Urinary bladder (tissue), 4 donors: ENCODE measurements at places on chromosomes 3 and 15.
A peak's percentile ranks its signal among the peaks of the same experiment; 100 is the strongest.

DNA sequence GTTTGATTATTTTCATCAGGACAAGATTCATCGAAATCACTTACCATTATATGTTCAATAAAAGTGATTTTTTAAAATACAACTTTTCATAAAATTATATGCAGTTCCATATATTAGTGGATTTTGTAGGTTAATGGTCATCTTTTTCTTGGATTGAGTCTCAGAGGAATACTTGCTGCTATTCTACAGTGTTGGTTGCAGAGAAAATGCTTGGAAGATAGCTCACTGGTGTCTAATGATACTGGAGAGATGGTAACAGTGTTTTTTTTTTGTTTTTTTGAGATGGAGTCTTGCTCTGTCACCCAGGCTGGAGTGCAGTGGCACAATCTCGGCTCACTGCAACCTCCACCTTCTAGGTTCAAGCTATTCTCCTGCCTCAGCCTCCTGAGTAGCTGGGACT, 143.3 kb downstream of the TCF12 start:
- no peak for DNase-seq

GRCh38 chr3:9222956-9223639, 26.3 kb downstream of the SRGAP3 start:
- no peak for DNase-seq

- no peak for DNase-seq
Observed at GRCh38 chr3:31220431-31220830, 312.3 kb upstream of the STT3B start.

GRCh38 chr3:185316740-185317412, 46.1 kb upstream of the MAP3K13 start:
- DNase-seq = no peak

DNA sequence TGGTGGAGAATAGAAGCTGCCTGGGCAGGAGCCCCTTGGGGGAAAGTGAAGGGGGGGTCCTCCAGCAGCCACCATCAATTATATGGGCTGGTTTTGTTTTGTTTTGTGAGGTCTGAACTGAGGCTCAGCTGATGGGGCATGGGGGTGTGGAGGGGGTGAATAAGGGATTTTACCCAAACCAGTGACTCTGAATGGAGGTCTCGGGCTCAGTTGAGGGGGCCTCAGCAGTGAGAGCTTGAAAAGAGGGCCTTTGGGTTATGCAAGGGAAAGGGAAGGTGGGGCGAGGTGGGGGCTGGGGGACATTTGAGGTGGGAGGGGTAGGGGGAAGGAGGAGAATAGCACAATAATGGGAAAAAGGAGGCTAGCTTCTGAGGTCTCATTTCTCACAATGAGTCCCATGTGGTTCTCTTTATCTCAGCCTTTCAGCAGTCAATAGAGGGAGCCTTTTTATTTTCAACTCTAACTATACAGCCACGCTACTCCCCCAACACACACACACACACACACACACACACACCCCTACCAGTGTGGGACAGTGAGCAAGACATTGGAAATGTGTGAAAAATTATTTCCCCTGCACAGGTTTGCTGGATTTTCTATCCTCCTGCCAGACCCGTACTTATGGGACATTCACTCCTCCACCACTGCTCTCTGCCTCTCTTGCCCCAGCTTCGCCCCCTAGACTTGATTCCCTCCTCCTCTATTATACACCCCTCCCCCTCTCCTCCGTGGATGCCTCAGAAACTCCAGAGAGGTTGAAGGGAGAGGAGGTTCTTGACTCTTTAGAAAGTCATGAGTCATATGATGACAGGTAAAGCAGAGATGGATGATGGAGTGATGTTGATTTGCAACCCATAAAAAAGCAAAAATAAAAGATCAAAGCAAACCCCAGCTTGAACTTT, 96.0 kb downstream of the GTPBP8 start:
- DNase-seq = no peak

GRCh38 chr3:108554913-108555571, 34.2 kb downstream of the CIP2A start:
- DNase-seq = no peak

- no peak for DNase-seq
Observed at GRCh38 chr3:113495035-113495434, 19.9 kb downstream of the SPICE1 start.

GRCh38 chr3:150956376-150956775, 16.2 kb downstream of the CLRN1 start:
- no peak for DNase-seq

DNA sequence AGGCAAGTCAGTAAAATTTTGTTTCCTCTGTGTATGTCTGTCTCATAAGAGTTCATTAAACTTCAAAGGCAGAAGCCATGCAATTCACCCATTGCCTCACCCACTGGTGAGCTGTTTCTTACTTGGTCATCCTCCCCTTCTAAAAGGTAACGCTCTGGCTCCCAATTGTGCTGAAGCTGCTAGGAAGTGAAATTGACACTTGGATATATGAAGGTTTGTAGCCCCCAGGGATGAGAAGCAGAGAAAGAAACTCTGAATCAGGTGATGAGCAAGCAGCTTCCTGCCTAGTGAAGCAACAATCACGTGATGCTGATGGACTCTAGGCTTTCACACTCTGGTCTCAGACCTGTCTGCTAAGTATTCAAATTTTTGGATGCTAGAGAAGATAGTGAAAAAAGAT, 70.7 kb downstream of the CD200R1L start:
- no peak for DNase-seq

GRCh38 chr15:52137432-52138357, 25.1 kb upstream of the BCL2L10 start:
- DNase-seq = no peak

DNA sequence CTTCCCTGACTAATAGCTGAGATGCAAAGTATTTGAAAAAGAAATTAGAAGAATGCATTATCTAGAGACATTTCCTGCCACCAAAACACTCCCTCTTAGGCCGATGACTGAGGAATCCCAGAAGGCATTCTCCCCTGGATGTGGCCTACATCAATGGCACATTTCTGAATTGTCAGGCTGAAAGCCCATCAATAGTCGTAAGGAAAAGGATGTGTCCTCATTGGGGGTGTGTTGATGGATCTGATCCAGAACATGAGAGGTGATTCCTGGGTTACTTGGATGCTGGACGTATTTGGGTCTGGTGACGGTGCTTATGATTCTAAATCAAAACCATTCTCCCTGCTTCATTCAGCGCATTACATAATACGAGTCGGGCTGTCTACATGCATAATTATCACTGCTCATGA, 216.9 kb upstream of the CDIN1 start:
- no peak for DNase-seq

DNA sequence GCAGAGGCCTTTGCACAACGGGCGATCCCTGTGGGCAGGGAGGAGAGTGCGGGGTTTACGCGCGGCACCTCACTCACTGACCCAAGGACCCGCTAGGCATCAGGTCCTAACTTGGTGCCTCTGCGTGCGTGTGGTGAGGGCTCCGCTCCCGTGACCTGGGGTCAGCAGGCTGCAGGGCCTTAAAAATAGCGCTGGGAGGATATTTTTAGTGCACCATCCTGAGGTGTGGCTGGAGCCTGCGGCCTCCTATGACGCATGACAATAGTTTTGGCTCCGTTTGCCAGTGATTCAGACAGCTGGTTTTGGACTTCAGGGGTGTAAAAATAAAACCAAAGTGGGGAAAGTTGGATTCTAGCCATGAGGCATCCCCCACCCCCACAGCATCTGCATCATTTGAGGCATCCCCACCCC, 139.0 kb downstream of the FAM43A start:
- DNase-seq = no peak

DNA sequence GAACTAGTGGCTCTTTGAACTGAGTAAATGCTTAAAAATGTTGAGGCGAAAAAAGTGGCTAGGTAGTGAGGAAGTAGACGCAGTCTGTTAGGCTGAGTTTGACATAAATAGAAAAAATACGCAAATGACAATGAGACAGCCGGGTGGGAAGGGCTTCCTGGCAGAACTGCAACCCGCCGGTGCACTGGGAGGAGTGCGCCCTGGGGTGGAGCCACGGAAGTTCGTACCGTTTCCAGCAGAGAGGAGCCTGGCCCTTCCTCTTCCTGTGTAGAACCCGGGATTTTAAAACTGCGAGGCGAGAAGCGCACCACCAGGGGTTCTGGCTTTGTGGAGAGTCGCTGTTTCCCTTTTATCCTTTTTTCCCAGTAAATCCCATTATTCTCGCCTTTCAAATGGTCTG, 602.6 kb downstream of the PYDC2 start:
- no peak for DNase-seq

- no peak for DNase-seq
Observed at GRCh38 chr15:27722102-27722501, 377.0 kb downstream of the OCA2 start.

DNA sequence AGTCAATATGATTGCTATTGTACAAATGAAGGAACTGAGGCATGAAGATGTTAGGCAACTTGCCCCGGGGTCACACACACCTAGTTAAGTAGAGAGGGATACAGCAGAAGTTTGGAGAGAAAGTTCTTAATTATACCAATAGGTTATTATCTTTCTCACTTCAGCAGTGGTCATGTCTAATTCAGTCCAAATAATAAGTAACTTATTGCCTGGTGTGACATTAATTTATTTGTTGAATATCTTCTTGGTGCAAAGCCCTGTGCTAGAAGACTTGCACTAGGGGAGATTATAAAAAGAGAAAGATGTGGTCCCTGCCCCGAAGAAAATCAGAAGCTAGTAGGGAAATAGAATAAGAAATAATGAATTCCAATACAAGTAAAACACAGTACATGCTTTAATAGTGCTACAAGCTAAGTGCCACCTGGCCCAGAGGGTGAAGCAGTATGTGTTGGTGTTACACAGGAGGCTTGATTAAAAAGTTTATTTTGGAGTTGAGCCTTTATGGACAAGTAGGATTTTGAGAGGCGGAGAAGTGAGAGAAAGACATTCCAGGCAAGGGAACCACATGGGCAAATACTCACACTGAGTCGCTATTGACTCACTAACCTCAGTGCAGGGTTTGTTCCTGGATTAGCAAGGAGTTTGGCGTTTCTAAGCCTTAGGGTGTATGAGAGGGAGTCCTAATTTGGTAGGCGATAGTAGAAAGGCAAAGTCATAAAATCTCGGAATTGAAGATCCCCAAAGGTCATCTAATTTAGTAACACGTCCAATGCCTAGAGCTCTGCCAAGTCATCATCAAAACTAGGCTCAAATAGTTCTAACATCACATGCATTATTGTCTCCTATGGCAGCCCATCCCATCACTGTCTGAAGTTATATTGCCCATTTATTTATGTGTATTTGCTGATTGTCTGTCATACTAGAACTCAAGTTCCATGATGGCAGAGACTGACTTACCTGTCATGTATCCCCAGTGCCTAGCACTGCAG, 19.2 kb upstream of the GSK3B start:
- no peak for DNase-seq

GRCh38 chr3:48473617-48473952, 27.0 kb downstream of the ATRIP start:
- no peak for DNase-seq

- DNase-seq = no peak
Observed at GRCh38 chr15:56919609-56920366, 1.3 kb downstream of the TCF12 start.

- no peak for DNase-seq
Observed at GRCh38 chr3:191246630-191247029, 47.6 kb downstream of the OSTN start.

- no peak for DNase-seq
Observed at GRCh38 chr3:146554151-146554760, 9.8 kb upstream of the PLSCR1 start.

DNA sequence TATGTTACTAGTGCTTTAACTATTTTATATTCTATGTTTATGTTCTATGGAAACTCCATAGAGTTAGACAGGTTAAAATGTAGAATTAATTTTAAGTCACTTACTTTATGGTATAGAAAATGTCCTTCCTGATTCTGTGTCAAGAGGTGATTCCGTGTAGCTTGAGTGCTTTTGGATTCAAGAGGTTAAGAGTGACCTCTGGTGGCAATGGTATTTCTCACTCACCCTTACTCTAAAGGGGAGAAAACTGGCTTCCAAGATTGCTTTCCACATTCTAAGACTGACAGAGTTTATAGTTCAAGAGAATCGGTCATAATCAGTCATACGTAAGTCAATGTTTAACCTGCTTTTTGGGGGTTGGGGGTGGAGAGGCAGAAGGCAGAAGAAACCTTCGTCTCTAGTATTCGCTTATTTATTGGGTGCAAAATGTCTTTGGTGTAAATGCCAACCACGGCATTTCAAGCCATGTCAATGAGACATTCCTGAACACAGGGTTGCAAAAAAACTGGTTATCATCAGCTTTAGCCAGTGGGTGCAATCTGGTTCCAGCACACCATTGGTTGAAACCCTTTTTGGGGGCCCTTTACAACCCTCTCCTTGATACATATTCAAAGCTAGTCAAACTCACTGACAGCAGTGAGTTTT, 92.0 kb upstream of the VGLL3 start:
- DNase-seq = peak; percentile 46

- DNase-seq = no peak
Observed at GRCh38 chr3:77169823-77170222, 129.9 kb downstream of the ROBO2 start.

DNA sequence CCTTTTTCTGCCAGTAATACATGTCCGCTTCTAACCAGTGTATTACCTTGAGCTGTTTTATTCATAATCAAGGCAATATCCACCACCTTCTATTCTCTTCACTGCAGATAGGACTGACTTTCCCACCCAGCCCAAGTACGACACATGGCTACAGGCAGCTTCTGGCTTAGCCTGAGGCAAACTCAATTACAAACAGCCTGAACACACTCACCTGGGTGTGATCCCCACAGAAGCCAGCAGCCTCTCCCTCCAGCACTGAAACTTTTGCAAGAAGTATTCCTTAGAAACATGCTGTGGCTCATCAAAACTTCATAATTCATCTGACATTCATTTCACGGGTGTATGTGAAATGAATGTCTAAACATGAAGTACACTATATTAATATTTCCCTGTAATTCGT, 13.5 kb upstream of the KCNMB3 start:
- DNase-seq = no peak

DNA sequence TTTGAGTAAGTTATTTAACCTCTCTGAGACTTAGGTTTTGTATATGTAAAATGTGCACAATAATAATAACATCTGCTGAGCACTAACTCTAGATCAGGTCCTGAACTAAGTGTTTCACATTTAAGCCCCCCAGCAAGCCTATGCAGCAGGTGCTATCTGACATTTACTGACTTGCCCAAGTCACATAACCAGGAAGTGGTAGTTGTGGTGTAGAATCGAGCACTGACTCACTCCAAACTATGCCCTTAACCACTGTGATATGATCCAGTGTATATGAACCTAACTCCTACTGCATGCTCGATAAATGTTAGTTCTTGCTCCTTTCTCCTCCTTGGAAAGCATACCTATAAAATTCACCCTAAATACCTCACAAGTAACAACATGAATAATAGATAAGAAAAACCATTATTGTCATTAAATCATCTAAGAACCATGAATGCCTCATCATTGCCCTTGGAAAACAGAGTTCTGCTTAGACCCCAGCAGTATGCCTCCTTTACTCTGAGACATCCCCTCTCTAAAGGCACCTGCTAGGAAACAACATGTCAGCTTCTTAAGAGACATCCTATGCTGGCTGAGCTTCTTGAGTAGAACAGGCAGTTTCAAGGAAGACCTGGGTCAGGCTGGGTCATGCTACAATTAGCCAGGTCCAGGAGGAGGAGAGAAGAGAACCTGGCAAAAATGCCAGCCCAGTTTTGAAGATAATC, 3.0 kb upstream of the SHC4 start:
- DNase-seq = no peak

GRCh38 chr3:123072564-123072963, 5.7 kb downstream of the PDIA5 start:
- no peak for DNase-seq

GRCh38 chr3:115548611-115549010, 74.7 kb upstream of the GAP43 start:
- DNase-seq = no peak
